ENCODE measurements at places on chromosomes 12 and 14.

DNA sequence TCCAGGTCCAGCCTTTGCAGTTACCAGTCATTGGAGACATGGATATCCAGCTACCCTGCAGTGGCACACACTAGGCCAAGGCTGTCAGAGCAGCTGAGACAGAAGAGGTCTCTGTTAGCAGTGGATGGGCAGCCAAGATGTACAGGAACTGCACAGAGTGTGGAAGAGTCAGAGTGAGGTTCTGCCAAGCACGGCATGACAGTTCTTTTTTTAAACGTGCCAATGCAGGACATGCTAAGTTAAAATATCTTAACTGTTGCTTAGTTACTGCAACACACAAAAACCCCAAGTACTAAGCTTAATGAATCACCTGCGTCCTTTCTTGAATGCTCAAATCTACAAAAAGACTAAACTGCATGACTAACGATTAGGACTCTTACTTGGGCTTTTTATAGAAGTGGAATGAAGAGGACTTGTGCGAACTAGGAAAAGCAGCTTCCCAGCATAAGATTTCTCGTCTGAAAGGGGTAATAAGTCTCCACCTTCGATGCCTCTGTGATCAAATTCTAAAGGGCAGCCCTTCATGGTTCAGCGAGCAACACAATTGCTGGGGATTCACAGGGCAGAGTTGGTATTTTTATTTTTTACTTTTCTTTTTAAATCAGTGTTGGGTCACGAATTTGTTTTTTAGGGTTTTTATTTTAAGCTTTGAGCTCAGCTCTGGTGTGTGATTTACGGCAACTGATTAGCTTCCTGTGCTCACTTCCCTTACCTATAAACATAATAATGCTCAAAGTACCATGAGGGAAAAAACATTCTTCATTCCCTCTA lies 20.6 kb downstream of the MAPK1IP1L start:
- peak; percentile 69 for DNase-seq

DNA sequence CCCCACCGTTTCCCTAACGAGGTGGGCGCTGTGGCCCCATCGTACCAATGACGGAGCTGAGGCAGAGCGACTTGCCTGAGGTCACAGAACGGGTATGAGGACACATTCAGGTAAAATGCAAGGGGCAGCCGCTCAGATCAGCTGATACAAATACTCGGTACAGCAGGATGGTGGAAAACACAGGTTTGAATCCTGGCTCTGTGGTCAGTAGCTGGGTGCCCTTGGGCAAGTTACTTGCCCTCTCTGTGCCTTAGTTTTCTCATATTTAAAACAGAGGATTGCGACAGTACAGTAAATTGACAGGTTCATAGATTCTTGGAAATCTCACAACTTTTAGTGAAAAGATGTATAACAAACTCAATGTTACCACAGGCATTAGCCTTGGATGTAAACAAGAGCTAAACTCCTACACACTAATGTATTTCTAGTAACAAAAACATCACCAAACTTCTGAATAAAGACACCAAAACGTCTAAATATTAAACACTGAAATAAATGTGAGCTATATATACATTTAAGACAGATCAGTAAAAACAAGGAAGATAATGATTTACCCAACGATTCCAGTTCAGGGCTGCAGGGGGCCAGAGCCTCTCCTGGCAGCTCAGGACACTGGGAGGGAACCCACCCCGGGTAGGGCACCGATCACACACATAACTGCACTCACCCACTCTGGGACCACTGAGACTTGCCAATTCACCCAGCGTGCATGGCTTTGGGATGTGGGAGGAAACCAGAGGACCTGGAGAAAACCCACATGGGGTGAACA lies 128.4 kb downstream of the RBM19 start:
- DNase-seq = no peak

DNA sequence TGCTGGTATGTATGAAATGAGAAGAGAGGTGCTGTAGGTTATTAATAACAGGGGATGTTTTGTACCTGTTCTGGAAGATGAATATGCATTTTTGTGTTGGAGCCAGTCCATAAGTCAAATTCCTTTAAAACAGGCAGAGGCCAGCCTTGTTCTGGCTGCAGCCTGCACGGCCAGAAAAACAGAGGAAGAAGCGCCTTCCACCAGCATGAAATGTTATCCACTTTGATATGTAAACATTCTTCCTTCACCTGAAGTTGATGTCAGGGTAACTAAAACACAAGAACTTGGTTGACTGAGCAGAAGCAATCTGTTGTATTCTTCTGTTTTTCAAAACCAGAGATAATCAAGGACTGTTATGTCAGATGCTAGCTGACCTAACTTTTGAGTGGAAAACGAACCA lies 237.9 kb upstream of the PLEKHG7 start:
- DNase-seq = no peak

DNA sequence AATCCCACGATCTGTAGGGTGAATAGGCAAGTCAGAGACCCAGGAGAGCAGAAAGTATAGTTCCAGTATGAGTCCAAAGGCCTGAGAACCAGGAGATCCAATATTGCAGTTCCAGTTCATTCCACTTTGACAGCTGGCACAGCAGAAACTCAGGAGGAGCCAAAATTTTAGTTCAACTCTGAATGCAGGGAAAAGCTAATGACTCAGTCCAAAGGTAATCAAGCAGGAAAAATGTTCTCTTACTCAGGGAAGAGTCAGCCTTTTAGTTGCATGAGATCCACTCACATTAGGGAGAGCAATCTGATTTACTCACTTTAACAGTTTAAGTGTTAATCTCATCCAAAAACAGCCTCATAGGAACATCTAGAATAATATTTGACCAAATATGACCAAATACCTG lies 130.2 kb upstream of the LRFN5 start:
- no peak for DNase-seq

DNA sequence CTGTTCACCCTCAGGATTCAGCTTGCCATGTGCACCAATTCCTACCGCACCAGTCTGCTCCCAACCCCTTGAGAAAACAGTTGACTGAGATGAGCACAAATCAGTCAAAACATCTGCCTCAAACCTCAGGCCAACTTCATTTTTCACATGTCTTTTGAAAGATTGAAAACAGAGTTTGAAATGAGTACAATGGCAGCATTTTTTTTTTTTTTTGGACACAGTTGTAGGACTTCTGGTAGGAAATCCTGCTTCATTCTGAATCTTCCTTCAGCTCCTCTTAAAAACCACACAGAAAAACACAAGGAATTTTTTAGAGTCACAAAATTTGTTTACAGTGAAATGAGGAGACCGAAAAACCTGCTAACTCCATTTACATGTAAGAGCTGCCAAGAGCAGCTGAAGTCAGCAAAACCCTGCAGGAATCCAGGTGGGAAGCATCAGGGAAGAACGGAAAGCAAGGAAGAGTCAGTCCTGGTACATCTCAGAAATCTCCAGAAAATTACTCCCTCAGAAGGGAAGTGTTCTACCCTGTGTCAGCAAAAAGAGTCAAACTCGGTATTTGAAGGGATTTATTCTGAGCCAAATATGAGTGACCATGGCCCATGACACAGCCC lies 100.3 kb upstream of the TMTC1 start:
- no peak for DNase-seq

DNA sequence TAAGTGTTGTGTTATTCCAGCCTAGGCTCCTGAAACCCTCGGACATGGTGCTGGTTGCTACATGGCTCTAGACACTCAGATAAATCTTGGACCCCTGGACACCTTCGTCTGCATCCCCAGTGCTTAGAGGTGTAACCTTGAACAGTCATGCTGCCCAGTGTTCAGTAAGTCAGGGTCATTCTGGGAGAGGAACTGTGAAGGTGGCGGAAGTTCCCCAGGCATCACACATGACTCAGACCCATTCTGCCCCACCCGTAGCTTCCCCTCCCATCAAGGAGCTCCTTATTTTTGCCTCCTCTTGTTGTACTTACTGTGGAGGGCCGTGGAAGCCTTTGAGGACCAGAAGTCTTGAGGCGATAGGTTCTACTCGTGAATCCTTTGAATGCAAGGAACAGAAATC lies 18.1 kb upstream of the SSPN start:
- no peak for DNase-seq

DNA sequence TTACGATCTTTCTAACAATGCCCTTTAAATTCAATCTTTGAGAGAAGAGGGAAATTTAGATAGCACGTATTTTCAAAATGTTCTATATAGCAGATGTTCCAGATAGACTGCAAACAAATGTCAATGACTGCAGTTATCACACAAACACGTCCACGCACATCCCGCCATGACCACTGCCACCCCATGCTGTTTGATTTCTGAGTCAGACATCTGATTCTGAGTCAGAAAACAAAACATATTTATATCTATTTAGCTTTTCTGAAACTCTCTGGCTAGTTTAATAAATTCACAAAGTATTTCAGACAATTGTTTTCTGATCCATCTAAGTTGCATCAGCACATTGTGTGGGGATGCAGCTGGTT lies 105.9 kb upstream of the BCAT1 start:
- no peak for DNase-seq

DNA sequence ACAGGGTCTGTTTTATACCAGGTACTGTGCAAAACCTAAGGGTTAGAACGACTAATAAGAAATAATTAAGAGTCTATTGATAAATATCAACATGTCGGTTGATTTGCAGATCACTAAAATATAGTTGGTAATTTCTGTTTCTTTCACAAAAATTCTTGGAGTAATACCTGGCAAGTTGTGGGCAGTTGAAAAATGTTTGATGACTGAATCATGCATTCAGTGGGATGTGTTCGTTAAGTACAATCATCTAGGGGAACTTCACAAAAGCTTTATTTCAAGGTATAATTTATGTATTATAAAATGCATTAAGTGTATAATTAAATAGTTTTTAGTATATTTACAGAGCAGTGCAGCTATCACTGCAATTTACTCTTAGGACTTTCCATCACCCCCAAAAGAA lies 120.0 kb downstream of the KCNA5 start:
- no peak for DNase-seq

DNA sequence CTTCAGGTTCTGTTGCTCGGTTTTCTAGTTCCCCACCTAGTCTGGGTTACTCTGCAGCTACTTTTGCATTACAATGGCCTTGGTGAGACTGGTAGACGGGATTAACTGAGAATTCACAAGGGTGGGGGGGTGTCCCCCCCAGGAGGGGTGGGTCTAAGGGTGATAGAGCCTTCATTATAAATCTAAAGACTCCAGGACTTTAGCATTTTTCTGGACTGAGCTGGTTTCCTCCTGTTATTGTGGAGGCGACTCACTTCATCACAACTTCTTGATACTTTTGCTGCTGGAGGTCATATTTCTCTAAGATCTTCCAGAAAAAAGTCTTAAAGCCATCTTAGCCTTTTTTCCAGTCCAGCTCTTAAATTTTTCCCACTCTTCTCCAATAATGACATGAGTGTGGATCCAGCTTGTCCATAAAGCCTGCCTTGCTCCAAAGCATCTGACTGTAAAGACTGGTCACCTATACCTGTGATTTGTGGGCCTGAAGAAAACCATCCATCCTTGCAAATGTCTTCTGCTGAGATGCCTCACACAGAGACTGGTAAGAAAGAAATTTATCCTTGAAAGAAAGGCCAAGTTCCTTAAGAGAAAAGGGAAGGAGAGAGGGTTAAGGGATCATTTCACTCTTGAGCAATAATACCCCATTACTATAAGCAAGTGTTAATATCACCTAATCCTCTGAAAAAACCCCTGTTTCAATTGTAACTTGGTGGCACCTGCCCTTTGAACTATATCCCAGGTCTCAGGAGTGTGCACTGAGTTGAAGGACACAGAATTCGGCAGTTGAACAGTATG lies 19.7 kb upstream of the SLC2A14 start:
- DNase-seq = no peak

DNA sequence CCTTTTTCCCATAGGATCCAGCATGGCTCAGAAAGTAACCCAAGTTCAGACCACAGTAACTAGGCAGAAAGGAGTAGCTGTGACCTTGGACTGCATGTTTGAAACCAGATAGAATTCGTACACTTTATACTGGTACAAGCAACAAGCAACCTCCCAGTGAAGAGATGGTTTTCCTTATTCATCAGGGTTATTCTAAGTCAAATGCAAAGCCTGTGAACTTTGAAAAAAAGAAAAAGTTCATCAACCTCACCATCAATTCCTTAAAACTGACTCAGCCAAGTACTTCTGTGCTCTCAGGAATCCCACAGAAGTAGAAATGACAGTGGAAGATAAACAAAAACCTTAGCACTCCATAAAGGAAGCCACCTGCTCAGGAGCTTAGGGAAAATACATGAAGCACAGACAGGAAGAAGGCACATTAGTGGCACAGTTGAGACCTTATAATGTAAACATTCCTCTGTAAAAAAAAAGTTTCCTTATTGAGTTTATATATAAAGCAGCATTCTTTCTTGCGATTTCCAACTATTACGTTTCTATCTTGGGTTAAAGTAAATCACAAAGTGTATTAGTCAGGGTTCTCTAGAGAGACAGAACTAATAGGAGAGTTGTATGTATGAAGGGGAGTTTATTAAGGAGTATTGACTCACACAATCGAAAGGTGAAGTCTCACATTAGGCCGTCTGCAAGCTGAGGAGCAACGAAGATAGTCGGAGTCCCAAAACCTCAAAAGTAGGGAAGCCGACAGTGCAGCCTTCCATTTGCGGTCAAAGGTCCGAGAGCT lies 398.4 kb downstream of the DAD1 start:
- DNase-seq = no peak

Measured in right hindlimb (tissue), 1 donor.